ENCODE measurements at places on chromosomes 1 and 21. TPM values are rescaled to one million over a fixed set of nuclear protein-coding genes. Genes with fewer than 3 reads are reported as not detected.

Gene S100A14
- total RNA-seq: not detected

Gene C1orf94
- not detected for total RNA-seq

Gene APCS
- not detected for total RNA-seq

Gene UBR4
- 193 TPM for total RNA-seq

Gene CRYAA
- total RNA-seq: not detected

Gene LRRN2
- total RNA-seq: under 0.01 TPM

Gene LAPTM5
- total RNA-seq: not detected

Gene TEX38
- total RNA-seq: not detected

Gene SPATA21
- total RNA-seq: not detected

Gene BRDT
- total RNA-seq: 0.97 TPM

Gene SH2D1B
- total RNA-seq: not detected

Gene OXCT2
- total RNA-seq: 1.7 TPM

Gene MYOG
- total RNA-seq: not detected

Gene OLFML2B
- total RNA-seq: 5.2 TPM

Gene CTH
- total RNA-seq: 4.7 TPM

Gene KCNJ9
- total RNA-seq: not detected

Gene CLEC20A
- not detected for total RNA-seq

Gene FMOD
- 0.86 TPM for total RNA-seq

Gene OLIG1
- total RNA-seq: not detected

Gene NOS1AP
- total RNA-seq: 0.43 TPM
